ENCODE measurements at places on chromosomes 7 and 10.

- DNase-seq, result no peak
These were observed 119.3 kb downstream of the WDFY4 start for GRCh38 chr10:48803801-48804584.

DNA sequence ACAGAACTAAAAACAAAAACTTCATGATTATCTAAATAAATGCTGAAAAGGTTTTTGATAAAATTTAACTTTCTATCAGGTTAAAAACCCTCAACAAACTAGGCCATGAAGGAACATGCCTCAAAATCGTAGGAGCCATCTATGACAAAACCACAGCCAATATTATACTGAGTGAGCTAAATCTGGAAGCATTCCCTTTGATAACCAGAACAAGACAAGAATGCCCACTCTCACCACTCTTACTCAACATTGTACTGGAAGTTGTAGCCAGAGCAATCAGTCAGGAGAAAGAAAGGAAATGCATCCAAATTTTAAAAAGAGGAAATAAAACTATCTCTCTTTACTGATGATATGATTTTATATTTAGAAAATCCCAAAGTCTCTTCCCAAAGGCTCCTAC is 228.7 kb downstream of the CHRM2 start:
- no peak for DNase-seq

GRCh38 chr10:22978287-22978686 is 50.4 kb downstream of the ARMC3 start:
- DNase-seq, result no peak

DNA sequence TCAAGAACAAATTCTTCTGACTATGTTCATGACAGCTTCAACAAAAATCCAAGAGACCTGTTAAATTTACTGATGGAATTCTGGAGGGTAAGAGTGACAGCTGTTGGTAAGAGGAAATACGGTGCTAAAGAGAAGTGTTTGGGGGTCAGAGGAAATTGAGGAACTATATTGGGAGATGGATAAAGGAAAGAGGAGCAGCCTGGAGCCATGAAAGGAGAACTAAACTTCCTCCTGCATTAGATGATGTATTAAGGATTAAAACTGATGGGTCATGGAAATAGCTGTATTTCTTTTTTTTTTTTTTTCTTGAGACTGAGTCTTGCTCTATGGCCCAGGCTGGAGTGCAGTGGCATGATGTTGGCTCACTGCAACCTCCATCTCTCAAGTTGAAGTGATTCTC is 95.3 kb downstream of the HERPUD2 start:
- DNase-seq, result no peak

DNA sequence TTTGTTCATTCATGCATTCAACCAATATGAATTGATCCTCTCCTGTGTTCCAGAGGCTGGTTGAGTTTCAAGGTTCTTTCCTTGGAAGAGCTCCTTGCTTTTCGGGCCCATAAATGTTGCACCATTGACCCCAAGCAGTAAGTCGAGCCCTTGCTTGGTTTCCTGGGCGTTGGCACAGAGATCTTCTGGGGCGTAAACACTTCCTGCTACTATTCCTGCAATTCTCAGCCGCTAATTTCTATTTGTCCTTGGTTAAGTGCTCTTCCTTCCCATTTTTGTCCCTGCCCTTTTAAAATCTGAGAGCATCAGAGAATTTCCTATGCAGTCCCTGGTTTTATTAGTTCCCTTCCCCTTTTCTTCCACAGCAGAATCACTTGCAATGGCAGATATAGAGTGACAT is 44.1 kb upstream of the ADRB1 start:
- no peak for DNase-seq

DNA sequence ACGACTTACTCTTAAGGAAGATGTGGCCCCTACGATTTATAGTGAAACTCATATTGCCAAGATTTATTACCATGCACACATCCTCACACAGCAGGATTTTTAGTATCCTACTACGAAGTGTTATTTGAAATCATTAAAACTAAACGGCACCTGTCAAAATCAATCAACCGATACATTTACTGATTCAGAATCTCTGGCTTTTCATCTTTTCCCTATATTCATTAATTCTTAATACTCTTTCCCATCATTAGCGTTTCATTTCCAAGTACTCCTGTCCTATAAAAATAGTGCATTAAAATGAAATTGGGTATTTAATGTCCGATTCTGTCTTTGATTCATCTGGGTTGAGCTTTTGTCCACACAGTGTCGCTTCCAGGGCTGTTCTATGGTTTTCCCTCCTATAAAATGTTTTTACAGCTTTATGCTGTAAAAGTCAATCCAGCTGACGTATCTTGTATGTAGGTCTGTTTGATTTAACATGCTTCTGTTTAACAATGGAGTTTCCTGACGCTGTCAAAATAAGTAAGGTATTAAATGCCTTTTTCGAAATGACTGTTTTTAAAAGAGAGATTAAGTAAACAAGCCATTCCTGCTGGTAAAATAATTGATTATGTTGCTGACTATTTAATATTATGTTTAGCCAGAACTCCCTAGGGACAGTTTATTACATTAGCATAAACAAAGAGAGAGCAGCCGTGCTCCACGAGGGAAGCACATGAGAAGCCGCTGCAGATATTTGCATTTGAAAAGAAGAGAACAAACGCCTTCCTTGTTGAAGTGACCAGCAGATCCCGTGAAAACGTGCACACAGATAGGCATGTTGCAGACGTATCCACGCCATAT is 22.3 kb upstream of the SFMBT2 start:
- DNase-seq, result peak; percentile 58

GRCh38 chr10:124564881-124565280 is 103.3 kb downstream of the LHPP start:
- DNase-seq, result no peak

DNA sequence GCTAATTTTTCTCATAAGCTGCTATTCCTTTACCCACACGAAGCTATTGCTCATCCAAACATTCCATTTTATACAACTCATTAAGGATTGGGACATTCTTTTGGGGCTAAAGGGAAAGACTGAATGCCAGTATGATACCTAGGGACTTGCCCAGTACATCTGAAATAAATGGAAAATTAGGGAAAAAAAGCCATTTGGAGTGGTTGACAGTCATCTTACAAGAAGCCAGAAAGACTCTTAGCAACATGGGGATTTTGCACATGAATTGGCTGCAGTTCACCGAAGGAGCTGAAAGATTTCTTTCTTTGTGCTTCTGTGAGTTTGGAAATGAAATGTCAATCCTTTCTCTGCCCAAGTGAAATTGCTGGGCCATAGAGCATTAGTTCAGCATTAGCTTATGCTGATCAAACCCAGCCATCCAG is 43.3 kb upstream of the MTURN start:
- no peak for DNase-seq

Data from A673 (cell line).